ENCODE measurements at places on chromosomes 6 and 20.

DNA sequence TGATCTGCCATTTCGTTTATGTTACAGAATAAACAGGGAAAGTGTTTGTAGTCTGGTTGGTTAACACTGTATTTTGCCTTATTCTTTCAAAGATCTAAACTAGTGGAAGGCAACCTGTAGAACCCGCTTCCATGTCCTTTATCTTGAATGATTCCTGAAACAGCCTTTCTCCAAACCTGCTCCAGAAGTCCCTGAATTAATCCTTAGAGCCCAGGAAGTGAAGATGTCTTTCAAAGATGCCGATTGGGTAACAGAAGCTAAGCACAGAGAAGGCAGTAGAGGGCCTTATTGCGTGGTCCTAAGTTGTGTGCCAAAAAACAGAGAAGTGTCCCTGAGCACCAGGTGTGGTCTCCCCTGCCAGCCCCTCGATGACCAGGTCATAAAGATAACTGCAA, 19.2 kb upstream of the ZSCAN16 start:
- peak; percentile 9 for DNase-seq

DNA sequence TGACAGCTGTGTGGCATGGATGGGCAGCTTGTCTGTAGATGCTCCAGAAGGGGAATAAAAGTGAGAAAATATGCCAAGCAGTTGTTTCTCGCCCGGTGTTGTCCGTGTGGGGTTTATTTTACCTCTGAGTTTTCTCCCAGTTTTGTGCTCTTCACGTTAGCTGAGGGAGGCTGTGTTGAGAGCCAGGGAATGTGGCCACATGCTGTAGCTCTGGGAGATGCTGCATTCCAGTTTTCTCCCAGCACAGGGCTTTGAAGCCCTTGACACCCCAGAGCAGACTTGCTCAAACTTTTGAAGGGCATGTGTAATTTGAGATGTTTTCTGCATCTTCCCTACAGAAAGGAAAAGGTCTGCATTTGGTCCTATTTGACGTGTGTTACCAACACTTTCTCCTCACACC, 67.7 kb downstream of the RREB1 start:
- DNase-seq, result peak; percentile 41

GRCh38 chr6:77987035-77987384, 334.2 kb downstream of the MEI4 start:
- no peak for DNase-seq

DNA sequence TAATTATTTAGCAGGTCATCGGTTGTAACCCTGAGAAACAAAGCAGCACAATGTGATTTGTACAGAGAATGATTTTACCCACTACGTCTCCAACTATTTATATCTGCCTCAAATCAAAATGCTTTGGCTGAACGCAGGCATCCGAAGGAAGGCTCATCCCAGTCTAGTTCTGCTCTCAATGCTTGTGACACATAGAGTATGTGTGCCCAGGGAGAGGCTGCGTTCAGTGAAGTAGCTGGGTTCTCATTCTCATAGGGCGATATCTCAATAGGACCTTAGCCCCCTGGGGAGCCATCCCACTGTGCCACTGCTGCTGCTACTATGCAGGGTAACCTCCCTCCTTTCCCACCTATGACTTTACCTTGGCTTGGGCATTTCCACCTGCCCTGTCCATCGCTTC, 407 bp downstream of the GABRR2 start:
- no peak for DNase-seq

DNA sequence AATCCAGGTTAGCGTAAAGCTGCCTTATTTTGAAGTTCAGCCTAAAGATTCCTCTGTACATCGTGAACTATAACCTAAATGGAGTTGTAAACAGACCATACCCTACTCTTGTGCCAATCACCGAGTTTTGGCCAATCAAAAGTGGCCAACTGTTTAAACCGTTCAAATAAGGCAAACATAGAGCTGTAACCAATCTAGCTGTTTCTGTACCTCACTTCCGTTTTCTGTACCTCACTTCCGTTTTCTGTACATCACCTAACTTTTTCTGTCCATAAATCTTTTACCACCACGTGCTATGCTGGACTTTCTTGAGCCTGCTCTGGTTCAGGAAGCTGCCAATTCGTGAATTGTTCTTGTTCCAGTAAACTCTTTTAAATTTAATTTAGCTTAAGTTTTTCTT, 39.7 kb downstream of the LBP start:
- no peak for DNase-seq

GRCh38 chr20:9068841-9069663, at the start of gene PLCB4:
Gene PLCB4 (plus strand): TSS chr20:9069087. CDS start chr20:9307815, 238,728 bp downstream.
- peak; percentile 45 for DNase-seq

DNA sequence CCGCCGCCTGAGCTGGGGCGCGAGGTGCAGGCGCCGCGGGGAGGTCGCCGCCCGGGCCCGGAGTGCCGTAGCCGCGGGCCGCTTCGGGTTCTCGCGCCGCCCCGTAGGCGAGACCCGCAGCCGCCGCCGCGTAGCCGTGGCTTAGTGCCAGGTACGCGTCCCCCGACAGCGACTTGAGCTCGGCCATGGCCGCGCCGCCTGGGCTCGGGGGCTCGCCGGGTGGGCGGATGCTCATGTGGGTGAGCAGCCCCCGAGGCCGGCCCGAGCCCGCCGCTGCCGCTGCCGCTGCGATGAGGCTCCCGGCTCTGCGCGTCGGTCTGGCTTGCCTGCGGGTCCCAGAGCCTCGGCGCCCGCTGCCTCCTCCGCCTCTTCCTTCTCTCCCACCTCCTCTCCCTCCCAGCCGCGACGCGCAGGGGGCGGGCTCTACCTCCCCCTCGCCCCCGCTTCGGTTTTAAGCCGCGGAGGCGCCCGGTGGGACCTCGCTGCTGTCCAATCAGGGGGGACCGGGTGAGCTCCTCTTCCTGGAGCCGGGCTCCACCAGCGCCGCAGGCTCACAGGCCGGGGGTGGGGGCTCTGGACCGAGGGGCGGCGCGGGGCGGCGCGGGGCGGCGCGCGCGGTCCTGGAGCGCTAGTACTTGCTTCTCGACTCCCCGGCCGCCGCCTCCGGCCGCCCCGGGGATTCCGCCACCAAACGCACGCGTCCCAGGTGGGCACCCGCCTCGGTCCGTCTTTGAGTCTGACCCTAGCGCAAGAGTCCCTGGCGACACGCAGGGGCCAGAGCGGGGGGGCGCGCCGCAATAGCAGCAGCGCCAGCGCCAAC, at the start of gene BHLHE23:
BHLHE23 (minus strand) TSS at position 425 of the 820 bp plus-strand sequence; CDS start at position 235, 190 bp downstream.
- DNase-seq, result no peak

- peak; percentile 61 for DNase-seq
Measured at GRCh38 chr6:43667245-43668150, 20.1 kb downstream of the MRPS18A start.

- no peak for DNase-seq
Measured at GRCh38 chr6:166442131-166442685, 59.5 kb upstream of the MPC1 start.

- DNase-seq, result no peak
Measured at GRCh38 chr20:48411245-48411644, 416.6 kb downstream of the PREX1 start.

DNA sequence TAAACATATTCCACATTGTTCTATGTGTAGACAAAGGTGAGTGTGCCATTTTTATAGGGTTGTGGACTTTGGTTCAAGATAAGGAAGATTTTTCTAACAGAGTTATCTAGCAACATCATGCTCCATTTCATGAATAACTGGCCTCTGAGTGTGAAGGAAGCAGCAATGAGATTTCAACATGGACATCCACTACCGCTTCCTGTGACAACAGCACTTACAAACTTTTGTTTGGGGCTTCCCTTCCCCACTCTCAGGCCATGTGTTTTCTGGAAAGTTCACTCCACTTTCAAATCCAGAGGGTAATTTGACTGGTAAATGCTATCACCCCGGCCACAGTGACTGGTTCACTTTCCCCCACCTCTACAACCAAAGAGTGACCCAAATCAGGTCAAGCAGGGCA, 38.1 kb upstream of the PROKR2 start:
- no peak for DNase-seq

DNA sequence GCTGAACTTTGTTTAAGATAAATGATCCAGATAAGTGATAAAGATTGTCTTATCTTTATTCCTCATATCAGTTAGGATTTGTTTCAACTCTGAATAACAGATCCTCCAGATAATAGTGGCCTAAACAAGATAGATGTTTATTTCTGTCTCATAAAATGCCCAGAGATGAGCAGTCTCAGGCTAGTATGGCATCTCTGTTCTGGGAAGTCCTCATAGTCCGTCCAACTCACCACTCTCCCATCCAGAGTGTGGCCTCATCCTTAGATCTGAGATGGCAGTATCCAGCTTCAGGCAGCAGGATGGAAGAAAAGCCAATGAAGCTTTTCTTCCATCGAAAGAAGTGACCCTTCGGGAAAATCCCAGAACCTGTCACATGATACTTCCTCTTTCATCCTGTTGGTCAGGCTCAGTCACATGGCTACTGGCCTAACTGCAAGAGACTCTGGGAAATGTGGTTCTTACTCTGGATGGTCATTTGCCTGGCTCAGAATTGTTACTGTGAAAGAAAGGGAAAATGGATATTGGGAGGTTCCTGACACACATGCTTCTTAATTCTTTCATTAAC, 29.4 kb upstream of the TAGAP start:
- peak; percentile 42 for DNase-seq

- peak; percentile 11 for DNase-seq
Measured at GRCh38 chr6:30548375-30548774, 7.9 kb downstream of the GNL1 start.

- DNase-seq, result peak; percentile 80
Measured at GRCh38 chr6:15264902-15265761, 19.3 kb downstream of the JARID2 start.

GRCh38 chr20:51326201-51326819, 216.2 kb downstream of the NFATC2 start:
- peak; percentile 42 for DNase-seq

- no peak for DNase-seq
Measured at GRCh38 chr20:62728781-62729300, 20.2 kb downstream of the NTSR1 start.

DNA sequence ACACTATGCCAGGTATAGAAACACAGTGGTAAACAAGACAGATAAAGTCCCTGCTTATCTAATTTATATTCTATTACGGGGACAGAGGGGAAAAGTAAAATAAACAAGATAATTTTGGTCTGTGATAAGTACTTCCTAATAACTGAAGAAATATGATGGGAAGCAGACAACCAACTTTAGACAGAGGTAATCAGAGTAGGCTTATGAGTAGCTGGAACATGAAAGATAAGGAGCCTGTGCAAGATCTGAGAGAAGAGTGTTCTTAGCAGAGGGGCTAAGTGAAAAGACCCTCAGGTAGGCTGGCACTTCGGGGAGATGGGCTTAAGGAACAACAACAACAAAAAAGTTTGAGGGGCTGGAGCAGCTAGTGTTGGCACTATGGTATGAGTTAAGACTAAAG, 4.1 kb downstream of the RNF8 start:
- DNase-seq, result no peak

DNA sequence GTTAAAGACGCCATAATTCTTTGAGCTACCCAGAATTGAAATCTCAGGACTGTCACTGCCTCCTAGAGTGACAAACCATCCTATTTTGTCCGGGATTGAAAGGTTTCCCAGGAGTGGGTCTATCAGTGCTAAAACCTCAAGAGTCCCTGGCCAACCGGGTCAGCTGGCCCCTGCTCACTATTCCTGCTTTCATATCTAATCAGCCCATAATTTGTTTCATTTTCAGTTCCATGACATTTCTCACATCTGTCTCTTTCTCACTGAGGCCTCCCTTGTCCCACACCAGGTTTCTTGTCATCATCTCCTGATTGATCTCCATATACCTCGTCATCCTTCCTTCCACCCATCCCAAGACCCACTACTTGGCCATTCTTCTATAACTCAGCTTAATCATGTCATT, 98.2 kb downstream of the SLC35B3 start:
- no peak for DNase-seq

- DNase-seq, result no peak
Measured at GRCh38 chr20:43824309-43825050, 90.2 kb upstream of the TOX2 start.

DNA sequence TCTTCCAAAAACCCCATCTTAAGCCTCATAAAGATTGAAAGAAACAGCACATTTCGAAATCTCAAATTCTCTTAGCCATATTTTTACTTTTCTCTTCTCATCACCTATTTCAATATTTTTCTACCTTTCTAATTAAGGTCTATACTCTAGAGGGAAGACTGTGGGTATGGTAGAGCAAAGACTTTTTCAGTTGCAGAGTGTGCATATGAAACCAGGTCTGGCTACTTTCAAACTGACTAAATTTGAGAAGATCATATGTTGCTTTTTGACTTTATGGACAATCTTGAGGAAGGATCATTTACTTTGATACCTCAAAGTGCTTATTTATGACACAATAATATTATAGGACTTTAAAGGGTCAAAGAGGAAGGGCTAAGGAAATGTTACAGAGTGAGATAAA, 20.7 kb downstream of the FILIP1 start:
- no peak for DNase-seq

- no peak for DNase-seq
Measured at GRCh38 chr6:149056777-149057463, 260.6 kb upstream of the TAB2 start.

- peak; percentile 60 for DNase-seq
Measured at GRCh38 chr20:4112481-4113421, 97.4 kb upstream of the RNF24 start.

DNA sequence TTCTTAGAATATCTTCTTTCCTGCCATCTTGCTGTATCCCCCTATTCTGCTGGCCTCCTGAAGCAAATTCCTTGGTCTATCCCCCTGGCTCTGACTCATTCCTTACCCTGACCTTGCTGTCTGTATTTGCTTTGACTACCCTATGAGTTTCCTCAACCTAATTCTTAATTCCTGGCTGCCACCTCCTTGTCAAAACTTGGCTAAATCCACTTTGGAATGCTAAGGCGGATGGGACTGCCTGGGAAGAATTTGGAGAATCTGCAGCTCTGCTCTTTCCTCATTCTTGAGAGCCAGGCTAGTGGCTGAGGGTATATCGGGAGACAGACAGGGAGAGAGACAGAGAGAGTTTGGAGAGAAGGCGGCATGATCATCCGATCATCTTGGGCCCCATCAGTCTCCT, 24.4 kb downstream of the CAP2 start:
- peak; percentile 98 for DNase-seq

GRCh38 chr6:32889533-32889932, 35.5 kb downstream of the PSMB9 start:
- DNase-seq, result no peak

DNA sequence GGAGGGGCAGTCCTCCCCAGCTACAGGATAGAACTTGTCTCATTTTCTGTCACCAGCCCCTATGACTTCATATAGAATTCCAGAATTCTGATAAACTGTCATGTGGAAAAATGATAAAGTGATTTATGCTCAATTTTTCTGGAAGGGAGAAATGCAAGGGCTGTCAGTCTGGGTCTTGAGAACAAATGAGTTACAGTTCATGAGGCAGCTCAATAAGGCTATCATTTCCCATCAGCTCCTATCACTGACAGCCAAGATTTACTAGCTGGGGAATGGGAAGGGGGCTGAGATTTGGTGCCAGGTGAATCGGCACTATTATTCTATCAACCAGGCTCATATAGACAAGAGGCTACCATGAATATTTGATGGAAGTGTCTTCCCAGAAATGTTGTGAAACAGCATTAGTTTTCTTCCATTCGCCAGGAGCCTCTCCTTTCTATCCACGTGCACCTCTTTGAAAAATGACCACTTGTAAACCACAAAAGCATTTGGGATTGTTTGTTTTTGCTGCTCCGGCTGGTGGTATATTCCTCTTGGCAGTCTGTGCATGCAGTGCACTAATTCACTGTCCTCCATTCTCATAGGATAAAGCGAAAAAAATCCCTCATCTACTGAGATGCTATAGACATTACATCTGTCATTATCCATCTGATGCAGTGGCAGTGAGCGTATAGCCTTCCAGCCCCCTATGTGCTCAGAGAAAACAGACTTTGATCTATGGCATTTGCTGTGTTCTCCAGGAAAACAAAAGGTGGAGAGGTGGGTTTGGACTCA, 528.7 kb upstream of the RNF217 start:
- no peak for DNase-seq

GRCh38 chr6:10402648-10403311, 12.1 kb downstream of the TFAP2A start:
- DNase-seq, result no peak
